ENCODE measurements at places on chromosomes 12 and 14.
A peak's percentile ranks its signal among the peaks of the same experiment; 100 is the strongest.

- DNase-seq: no peak
Observed at GRCh38 chr12:131142891-131143657, 189.4 kb downstream of the ADGRD1 start.

- no peak for DNase-seq
Observed at GRCh38 chr12:53568809-53569557, 57.2 kb downstream of the ATF7 start.

GRCh38 chr12:76183459-76184186, 99.1 kb upstream of the NAP1L1 start:
- DNase-seq: no peak

GRCh38 chr12:26488351-26488750, 293.0 kb downstream of the SSPN start:
- no peak for DNase-seq

GRCh38 chr12:47736877-47737676, 11.8 kb upstream of the ENDOU start:
- DNase-seq: no peak

DNA sequence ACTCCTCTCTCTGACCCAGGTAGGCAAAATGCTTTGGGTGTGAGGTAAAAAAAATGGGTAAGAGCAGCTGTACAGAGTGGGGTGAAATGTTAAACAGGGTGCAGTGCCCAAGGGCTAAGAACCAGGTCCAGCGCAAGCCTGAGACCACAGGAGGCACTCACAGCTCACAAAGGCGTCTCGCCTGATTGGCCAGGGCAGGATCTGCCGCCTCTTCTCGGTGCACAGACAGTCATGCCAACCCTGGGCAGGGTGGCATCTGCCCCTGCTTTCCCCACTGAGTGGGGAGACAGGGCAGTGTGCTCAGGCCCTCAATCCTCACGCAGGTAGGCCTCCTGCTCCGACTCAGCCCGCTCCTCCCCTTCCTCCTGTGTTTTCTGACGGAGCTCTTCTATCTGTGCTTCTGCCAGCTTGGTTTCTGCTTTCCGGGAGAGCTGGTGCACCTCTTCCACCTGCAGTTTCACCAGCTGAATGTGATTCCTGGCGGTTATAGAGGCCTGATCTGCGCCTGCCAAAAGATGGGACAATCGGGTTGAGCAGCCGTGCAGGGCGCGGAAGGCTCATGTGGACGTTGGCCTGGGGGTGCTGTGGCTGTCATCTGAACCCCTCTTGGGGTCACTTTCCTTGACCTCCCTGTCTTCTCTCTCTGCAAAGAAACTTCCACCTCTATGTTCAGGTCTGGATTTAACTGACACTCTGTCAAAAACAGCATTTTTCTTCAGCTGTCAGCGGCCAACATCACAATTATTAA, 4.7 kb downstream of the B3GNT4 start:
- DNase-seq: no peak

DNA sequence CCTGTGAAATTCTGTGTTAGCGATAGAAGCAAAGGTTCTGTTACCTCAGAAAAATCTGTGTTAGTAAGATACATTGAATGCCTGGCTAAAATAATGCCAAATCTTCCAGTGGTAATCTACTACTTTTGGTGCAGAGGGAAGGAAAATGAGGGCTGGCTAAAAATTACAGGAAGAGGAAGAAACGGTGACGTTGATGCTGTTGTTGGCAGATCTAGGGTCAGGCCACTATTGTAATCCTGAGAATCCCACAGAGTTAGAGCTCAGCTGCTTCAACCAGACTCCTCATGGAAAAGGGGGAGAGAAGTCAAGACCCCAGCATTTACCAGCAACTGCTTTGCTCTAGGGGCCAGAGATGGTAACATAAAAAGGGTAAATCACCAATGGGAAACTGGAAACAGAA, 145.1 kb downstream of the PPM1H start:
- DNase-seq: no peak

DNA sequence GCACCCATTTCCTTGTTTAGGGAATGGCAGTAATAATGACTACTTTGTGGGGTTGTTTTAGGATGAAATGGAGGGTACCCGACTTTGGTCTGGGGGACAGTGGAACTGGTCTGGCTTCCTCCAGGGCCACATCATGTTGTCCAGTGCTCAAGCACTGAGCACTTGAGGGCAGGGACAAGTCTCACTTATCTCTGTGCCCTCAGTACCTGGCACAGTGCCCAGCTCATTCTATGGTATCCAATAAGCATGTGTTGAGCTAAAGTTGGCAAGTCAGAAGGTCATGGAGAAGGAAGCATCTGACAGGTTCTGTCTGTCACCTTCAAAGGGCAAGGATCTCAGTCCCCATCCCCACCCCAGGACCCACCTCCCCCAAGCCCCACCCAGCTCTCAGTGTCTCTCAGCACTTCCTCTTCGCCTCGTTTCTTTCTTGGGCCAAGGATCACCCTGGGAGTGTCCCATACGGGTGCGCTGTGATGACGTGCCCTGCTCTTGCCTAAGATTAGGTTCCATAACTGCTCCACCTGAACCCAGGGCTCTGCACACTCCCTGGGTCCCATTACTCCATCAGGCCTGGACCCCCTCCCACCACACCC, 24.3 kb upstream of the TMEM106C start:
- no peak for DNase-seq

- no peak for DNase-seq
Observed at GRCh38 chr12:45582536-45582935, 147.0 kb upstream of the ARID2 start.

DNA sequence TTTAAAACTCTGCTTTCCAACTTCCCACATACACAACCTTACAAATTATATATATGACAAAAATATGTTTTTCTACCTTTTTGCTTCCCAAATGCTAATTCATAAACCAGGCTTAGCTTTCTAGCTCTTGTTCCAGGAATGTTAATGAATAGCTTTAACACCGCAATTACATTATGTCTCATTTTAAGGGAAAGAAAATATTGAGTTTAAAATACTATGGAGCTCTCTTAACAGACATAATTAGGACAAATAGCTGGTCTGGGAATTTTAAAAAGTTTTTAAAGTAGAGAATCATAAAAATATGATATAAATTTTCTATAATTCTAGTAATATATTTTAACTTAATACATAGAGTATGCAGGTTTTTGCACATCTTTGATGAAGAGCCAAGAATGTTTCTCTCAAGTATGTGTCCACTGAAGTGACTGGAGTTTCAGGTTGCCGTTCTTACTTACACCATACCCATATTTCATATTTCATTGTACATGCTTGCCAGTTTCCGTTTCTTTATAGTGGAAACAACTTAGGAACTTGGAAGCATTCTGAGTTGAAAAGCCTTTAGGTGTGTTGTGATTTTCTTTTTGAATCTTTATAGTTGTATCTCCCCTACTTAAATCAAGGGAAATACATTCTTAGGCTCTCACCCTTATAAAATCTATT, 90.6 kb upstream of the SLCO1C1 start:
- no peak for DNase-seq

- DNase-seq: peak; percentile 7
Observed at GRCh38 chr12:102009796-102010195, 52.0 kb downstream of the WASHC3 start.

- DNase-seq: no peak
Observed at GRCh38 chr12:645563-646071, 17.6 kb downstream of the NINJ2 start.

GRCh38 chr12:113997365-113997764, 31.2 kb upstream of the RBM19 start:
- no peak for DNase-seq

DNA sequence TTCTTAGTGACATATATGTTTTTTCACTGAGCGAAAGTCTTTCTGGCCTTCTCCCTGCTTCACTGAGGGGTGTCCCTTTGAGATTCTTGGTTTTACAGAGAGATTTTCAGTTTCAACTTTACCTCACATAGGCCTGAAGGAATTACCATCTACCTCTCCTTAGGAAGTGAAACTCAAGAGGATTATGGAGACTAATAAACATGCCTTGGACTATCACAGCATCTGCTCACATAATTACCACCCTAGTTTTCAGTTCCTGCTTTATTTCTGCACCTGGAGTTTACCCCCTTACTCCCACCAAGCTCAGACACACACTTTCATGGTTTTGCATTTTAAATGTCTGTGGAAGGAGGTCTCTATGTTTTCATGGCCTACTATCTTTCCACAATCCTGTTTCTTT, 118.3 kb upstream of the SCAF11 start:
- no peak for DNase-seq

GRCh38 chr14:70697701-70698100, 56.0 kb downstream of the TTC9 start:
- no peak for DNase-seq

- no peak for DNase-seq
Observed at GRCh38 chr14:52073251-52073650, 4.4 kb upstream of the NID2 start.

DNA sequence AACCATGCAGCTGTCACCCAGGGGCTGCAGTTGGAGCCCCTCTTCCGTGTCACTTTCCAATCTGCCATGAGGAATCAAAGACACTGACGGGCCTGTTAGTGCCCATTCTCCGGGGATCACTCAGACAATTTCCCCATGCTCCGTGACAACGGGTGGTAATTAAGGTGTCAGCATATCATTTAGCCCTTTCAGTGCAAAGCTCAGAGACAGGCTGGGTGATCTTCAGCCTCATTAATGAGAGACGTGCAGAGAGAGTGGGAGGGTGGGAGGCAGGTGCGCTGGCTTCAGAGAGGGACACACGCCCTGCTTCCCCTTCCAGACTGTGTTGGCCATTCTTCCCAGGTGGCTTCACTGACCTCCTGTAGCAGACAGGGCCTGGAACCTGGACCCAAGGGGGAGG, 58.7 kb downstream of the MVK start:
- no peak for DNase-seq

DNA sequence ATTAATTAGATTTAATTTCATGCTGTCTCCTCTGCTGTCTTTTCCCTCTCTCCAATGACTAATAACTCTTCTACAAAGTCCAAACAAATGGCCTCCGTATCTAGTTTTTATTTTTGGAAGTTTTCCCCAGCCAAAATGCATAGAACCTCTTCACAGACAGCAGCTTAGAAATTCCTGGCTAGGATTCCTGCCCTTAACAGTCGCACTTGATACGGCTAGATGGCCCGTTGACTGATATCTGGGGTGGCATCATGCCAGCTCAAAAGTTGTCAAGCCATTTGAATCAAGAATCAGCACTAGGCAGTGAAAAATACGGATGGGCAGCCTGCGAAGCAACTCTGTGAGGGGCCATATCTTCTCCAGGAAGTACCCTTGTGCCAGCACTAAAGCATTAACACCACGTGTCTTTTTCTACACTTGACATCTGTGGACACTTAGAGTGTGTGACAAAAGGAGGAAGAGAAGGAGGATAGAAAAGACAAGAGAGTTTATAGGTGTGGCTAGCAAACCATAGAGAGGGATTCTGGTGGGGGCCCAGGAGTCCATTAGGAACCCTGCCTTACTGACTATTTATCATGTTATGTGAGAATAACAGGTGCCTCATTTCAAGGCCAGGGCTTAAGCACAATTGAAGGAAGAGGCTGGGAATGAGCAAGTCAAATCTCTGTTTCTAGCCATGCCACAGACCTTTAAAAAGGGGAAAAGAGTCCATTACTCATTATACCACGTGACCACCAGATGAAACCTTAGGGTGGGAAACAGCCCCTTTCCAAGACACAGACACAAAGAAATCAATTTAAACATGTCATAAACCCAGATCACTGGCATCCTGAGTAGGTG, 39.2 kb upstream of the KRR1 start:
- peak; percentile 18 for DNase-seq

- DNase-seq: no peak
Observed at GRCh38 chr12:120763250-120763649, 37.6 kb downstream of the ACADS start.

- no peak for DNase-seq
Observed at GRCh38 chr14:62206456-62206855, 444.2 kb downstream of the SNAPC1 start.

DNA sequence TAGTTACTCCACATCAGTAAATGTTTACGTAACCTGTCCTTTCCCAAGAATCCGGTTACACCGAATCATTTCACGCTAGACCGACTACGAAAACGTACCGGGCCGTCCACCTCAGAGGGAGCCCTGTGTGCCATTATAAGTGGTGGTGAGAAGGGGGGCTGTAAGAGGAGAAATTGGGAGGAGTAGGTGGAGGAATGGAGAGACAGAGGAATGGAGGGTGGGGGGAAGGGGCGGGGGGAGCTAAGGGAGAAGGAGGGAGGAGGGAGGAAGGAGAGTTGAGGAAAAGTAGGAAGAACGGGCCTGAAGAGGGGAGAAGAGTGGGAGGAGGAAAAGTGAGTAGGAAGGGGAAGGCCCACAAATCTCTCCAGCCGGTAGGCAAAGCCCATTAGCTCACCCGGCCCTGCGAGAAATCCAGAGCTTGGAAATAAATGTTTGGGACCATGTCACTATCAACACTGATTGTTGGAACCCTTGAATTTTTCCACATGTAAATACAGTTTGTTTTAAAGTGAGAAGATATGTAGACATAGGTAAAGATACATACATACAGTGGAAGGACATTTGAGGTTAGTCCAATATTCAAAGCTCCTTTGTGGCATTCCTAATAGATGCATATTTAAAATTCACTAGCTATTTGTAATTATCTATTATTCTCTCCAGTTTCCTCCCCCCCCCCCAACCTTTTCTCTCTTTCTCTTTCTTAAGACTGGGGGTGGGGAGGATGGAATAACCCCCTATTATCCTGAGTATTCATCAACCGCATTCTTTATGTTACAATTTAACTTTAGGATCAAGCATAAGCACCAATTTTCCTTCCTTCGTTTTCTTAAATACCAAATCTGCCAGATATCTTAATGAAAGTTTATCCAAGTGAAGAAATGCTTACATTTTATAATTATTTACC, 2.1 kb upstream of the FOXG1 start:
- peak; percentile 72 for DNase-seq

- DNase-seq: no peak
Observed at GRCh38 chr12:67780580-67781084, 132.1 kb downstream of the DYRK2 start.

DNA sequence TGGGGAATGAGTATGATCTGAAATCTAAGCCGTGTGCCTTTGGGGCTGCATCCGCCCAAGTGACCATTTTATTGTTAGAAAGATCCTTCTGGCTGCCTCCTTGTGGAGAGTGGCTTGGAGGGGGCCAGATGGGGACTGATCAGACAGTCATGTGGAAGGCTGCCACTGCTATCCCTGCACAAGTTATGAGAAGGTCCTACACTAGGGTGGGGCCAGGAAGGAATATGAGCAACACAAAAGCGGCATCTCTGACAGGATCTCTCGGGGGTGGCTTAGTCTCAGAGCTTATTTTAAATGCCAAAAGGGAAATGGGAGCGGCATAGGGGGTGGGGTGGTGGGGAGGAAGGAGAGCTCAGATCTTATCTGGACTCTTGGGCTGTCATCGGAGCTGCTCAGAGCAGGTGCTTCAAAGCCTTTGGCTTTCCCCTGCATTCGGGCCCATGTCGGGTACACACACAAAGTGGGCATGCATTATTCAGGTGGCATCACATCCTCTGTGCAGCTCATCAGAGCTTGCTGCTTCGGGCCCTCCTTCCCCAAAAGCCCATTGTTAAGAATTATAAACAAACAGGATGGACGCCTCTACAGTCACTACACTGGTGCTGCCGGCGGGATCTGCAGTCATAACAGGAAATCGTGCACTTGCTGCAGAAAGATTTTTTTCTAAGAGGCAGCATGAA, 805.4 kb downstream of the VRK1 start:
- no peak for DNase-seq

- DNase-seq: no peak
Observed at GRCh38 chr12:14936224-14936861, 2.0 kb downstream of the ERP27 start.

- DNase-seq: no peak
Observed at GRCh38 chr14:100213587-100213955, 25.4 kb upstream of the YY1 start.

- no peak for DNase-seq
Observed at GRCh38 chr14:71698673-71699072, 233.6 kb upstream of the RGS6 start.

All from NCI-H2029 (cell line).